ENCODE measurements at places on chromosomes 12 and 14. TPM values are rescaled to one million over a fixed set of nuclear protein-coding genes. Genes with fewer than 3 reads are reported as not detected.

GRCh38 chr12:42021469-42021868, 123.2 kb downstream of the GXYLT1 start:
- H3K27ac ChIP-seq, result no peak overlapping the region
- H3K4me3 ChIP-seq, result no peak overlapping the region
- peak; percentile 19 for DNase-seq

Gene PRR4
- total RNA-seq, result 2.2 TPM

Gene KRT80
- 15.5 TPM for total RNA-seq

- no peak for DNase-seq
- H3K36me3 ChIP-seq, result peaks cover 24% of the 10 kb centered on the region
- H3K27me3 ChIP-seq, result no peaks in the 10 kb centered on the region
- H3K4me3 ChIP-seq, result no peak overlapping the region
- H3K27ac ChIP-seq, result no peak overlapping the region
These were observed 1.1 kb downstream of the SDR39U1 start for GRCh38 chr14:24441485-24441884.

- peaks cover 18% of the 10 kb centered on the region for H3K27me3 ChIP-seq
- H3K27ac ChIP-seq, result no peak overlapping the region
- no peaks in the 10 kb centered on the region for H3K36me3 ChIP-seq
- no peak for DNase-seq
These were observed 28.6 kb upstream of the RND1 start for GRCh38 chr12:48894271-48894670.

DNA sequence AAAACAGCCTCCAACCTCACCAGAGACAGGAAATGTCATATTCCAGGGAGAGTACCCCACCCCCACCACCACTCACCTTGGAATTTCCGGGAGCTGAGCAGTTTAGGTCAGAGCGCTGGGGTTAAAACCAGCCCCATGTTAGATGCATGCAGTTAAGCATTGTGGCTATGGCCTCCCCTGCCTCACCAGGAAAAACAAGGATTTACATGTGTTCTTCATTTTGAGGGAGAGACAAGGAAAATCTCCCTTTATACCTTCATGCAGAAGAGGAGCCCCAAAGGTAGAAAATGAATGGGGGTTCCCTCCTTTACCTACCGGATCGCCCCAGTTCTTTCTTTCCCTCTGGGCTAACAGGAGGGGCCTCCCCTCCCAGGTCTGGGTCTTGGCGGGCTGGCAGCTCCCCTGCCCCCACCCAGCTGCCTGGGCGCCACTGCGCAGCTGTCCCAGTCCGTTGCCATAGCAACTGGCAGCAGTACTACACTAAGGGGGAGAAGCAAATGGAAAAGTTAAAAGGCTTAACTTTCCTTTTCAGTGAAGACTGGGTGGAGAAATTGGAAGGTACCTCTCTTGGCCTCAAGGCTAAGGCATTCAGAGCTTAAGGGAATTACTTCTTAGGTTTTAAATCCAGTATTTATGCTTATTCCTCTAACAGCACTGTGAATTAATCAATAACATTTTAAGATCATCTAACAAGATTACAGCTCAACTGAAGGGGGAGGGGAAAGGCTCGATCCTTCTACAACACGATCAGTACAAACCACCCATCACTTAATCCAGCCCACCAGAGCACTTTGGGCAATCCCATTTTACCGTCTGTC, 20.5 kb downstream of the CBX5 start:
- H3K4me3 ChIP-seq, result no peak overlapping the region
- H3K4me1 ChIP-seq, result no peaks in the 10 kb centered on the region
- DNase-seq, result peak; percentile 92
- H3K27me3 ChIP-seq, result no peaks in the 10 kb centered on the region
- H3K27ac ChIP-seq, result peak overlapping the region; percentile 80

DNA sequence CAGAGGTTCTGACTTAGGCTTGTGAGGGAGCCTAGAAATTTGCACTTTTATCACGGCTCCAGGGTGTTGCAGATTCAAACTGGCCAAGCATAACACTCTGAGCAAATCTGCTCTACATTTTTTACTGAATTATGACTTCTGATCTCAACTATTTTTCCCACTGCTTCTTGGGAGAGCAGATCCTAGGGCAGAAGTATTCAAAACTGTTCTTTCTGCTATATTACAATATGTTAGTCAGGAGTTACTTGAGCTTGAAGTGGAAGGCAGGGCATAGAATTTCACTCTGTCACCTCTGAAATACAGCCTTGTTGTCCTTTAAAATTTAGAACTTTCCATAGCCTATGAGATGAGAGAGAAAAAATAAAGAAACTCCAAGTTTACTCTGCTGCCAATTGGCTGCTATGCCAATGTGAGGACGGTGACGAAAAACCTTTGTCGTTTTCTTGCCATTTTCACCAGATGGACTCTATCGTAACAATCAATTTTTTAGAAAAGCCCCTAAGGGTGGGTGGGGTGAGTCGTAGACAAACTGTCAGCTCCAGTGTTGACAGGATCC, 16.4 kb upstream of the KERA start:
- H3K4me3 ChIP-seq, result no peak overlapping the region
- DNase-seq, result peak; percentile 91
- no peak overlapping the region for H3K27ac ChIP-seq
- no peaks in the 10 kb centered on the region for H3K27me3 ChIP-seq
- H3K4me1 ChIP-seq, result no peaks in the 10 kb centered on the region

DNA sequence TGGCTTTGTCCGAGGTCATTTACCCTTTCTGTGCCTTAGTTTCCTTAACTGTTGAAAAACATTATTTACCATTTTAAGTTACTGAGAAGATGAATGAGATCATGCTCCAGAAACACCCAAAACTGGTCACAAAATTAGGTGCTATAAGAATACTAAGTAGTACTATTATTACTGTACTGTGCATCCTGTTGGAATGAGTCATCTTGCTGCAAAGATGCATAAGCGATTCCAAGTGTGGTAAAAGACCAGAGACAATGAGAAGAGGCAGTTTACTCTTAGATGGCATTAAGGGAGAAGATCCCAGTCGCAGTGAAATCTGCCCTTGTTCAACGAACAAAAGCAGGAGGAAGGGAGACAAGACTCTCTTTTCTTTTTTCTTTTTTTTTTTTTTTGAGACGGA, 4.2 kb upstream of the PLEKHA5 start:
- DNase-seq, result no peak
- H3K4me3 ChIP-seq, result no peak overlapping the region
- H3K36me3 ChIP-seq, result no peaks in the 10 kb centered on the region
- no peaks in the 10 kb centered on the region for H3K4me1 ChIP-seq

GRCh38 chr12:78386871-78387270, 477.7 kb upstream of the SYT1 start:
- no peaks in the 10 kb centered on the region for H3K27me3 ChIP-seq
- no peaks in the 10 kb centered on the region for H3K4me1 ChIP-seq

DNA sequence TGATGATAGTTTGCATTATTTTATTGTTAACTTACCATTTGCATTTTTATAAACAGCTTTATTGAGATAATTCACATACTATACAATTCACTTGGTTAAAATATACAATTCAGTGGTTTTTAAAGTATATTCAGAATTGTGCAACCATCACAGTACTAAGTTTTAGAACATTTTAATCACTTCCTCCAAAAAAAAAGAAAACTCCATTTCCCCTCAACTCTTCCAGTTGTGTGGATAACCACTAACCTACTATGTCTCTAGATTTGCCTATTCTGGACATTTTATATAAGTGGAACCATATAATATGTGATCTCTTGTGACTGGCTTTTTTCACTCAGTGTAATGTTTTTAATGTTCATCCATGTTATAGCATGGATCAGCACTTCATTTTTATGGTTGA, 41.3 kb downstream of the WNK1 start:
- no peak overlapping the region for H3K4me3 ChIP-seq
- peaks cover 20% of the 10 kb centered on the region for H3K4me1 ChIP-seq
- H3K36me3 ChIP-seq, result no peaks in the 10 kb centered on the region
- DNase-seq, result no peak

GRCh38 chr14:40221428-40221827, 789.2 kb upstream of the FBXO33 start:
- H3K4me3 ChIP-seq, result no peak overlapping the region
- H3K27ac ChIP-seq, result no peak overlapping the region
- H3K27me3 ChIP-seq, result no peaks in the 10 kb centered on the region
- no peaks in the 10 kb centered on the region for H3K4me1 ChIP-seq
- no peaks in the 10 kb centered on the region for H3K36me3 ChIP-seq

DNA sequence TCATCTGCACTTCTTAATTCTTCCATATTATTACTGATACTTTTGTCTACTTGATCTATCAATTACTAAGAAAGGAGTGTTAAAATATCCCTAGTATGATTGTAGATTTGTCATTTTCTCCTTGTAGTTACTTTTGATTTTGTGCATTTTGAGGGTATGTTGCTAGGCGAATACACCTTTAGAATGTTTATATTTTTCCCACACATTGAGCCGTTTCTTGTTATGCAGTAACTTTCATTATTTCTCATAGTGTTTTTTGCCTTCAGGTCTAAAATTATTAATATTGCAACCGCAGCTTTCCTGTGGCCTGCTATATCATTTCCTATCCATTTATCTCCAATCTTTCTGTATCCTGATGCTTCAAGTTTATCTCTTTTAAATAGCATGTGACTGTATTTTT, 44.6 kb upstream of the C12orf42 start:
- H3K27me3 ChIP-seq, result no peaks in the 10 kb centered on the region
- H3K27ac ChIP-seq, result no peak overlapping the region
- no peak overlapping the region for H3K4me3 ChIP-seq
- no peak for DNase-seq

- no peak overlapping the region for H3K27ac ChIP-seq
- no peak for DNase-seq
- H3K4me3 ChIP-seq, result no peak overlapping the region
- no peaks in the 10 kb centered on the region for H3K36me3 ChIP-seq
- no peaks in the 10 kb centered on the region for H3K27me3 ChIP-seq
These were observed 499.3 kb downstream of the TMEM132D start for GRCh38 chr12:129404556-129404955.

Measured in lung (tissue), 17 donors.